ENCODE measurements at places on chromosomes 6 and 20.

DNA sequence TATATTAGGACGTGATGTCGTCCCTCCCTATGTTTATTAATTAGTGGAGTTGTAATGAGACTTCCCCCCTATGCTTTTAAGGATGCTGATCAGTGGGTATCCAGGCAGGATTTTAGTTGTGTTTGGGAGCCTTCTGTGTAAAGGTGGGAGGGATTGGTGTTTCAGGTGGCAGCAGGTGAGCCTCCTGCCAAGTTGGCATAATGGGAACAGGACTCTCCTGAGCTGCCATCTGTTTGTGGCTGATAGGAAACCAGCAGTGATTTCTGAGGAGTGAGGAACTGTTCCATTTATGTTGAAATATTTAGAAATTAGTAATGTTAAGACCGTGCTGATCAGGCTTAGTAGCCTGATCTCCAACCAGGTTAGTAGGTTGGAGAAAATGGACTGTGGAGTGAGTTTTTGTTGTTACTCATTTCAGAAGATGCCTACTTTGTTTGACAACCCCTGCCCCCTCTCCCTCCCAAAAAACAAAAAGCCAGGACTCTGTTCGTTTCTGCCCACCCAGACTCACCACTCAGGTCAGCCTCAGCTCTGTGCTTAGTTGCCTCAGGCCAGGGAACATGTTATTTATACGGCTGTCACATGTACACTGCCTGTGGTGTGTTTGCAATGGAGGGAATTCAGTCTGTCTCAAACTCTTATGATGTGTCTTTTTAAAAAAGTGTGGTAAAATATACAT, 55.4 kb upstream of the TULP4 start:
- DNase-seq = no peak

DNA sequence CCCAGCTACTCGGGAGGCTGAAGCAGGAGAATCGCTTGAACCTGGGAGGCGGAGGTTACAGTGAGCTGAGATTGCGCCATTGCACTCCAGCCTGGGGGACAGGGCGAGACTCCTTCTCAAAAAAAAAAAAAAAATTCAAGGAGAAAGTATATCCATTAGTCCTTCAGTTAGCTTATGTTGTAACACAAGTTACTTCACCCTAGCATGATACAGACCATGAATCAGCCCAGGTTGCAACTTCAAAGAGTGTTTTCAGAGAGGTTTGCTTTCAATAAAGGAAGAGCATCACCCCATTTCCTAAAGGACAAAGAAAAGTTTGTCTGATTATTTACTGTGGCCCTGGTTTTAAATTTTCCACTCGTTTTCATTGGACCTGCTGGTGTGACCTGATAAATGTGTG, 73.0 kb downstream of the SERAC1 start:
- DNase-seq = no peak

DNA sequence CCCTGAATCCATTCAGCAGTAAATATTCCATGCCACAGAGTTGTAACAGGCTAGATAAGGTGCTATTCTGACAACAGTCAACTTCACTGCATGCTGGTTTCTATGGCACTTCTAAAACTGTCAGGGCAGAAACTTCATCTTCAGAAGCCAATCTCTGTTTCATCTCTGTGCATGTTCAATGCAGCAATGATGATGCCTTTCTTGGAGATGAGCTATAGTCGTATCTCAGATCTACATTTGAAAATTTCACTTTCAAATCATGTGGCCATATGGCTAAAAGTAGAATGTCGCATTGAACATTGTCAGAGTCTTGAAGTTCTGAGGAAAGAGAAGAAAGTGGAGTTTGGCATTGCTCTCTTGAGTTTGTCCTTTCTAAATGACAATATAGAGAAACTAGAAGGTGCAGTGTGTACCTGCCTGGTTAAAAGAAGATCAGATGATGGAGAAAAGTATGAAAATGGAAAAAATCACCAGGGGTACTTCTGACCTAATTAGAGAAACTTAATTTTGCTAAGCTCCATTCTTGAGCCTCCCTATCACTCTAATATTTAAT, 49.0 kb upstream of the VSTM2L start:
- DNase-seq = no peak

- no peak for DNase-seq
These were observed 106.7 kb downstream of the FOXC1 start for GRCh38 chr6:1716396-1716795.

DNA sequence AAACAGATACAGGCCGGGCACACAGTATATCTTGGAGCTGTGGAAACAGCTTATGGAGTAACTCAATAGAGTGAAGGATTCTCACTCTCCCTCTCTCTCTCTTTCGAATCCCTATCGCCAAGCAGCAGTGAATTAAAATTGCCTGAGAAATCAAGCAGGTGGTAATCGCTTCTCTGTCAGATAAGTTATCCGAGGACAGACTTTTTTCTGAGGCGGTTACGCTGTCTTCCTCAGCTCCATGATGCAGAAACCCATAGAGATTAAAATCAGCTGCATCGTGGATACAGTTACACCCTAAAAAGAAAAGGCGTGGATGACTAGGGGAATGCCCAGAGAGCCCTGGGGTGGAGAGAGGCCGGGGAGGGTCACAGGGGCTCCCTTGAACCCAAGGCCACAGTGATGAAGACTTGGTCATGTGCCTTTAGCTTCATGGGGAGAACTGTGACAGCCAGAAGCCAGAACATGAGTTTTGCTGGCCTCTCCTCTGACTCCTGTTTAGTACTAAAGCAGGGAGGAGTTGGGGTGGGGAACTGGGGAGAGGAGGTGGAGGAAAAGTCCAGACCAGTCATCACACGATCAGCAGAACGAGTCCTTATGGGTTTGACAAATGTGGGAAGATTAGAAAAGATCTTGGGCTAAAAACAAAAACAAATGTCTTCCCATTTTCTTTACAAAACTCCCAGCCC, 138.8 kb upstream of the JARID2 start:
- DNase-seq = no peak

- no peak for DNase-seq
These were observed 158.9 kb downstream of the MRPL14 start for GRCh38 chr6:43968110-43968965.

All from stimulated activated CD8-positive, alpha-beta memory T cell treated with anti-CD3 and anti-CD28 coated beads, Interleukin-7, amount 100 ng/mL, for 48 hours (primary cell).